ENCODE measurements at places on chromosomes 2 and 18.

DNA sequence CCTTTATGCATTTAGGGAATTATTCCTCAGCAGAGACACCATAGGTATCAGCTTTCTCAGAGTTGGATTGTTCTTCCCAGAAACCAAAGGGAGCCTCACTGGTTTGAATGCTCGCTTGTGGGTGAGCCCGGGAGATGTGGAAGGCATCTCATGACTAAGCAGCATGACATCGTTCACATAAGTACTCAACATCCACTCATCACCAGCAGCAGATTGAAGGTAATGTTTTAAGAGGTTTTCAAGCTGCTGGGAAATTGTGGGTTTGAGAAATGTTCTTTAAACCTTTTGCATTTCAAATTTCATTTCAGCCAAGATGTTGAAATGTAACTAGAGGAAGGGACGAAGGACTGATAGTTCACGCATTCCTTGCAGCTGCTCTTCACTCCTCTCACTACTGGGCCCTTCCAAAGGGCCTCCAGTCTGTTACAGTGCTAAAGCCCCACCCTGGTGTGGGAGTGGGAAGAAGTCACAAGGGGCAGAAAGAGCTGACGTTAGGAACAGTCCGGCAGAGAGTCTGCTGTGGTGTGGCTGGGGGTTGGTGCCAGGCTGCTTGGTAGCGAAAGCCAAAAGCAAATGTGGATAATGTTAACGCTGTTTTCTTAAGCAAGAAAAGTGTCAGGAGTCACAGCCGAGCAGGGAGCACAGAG lies 324.5 kb upstream of the EPHA4 start:
- DNase-seq: no peak

GRCh38 chr2:157068237-157068636 lies 189.3 kb upstream of the GALNT5 start:
- DNase-seq: no peak

GRCh38 chr18:60639836-60640235 lies 267.3 kb upstream of the MC4R start:
- DNase-seq: no peak

DNA sequence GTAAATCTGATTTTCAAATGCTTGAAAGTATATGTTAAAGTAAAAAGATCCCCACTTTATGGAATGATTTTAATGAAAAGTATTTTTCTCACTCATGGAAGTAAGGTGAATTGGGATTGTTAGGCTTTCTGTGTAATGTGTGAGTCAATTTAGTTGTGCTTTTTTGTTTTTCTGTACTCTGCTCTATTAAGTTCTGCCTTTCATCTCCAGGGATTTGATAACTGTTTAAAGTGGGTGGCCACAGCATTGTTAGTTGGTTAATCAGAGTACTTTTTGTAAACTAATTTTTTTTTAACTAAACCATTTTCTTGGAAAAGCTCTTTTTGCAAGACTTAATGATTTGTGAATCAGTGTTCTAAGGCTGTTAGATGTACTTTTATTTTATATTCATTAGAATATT lies 76.8 kb downstream of the ABI2 start:
- no peak for DNase-seq

- DNase-seq: no peak
Measured at GRCh38 chr2:240233885-240234502, 93.5 kb upstream of the OTOS start.

GRCh38 chr2:120029672-120030640 lies 17.1 kb downstream of the EPB41L5 start:
- DNase-seq: no peak

DNA sequence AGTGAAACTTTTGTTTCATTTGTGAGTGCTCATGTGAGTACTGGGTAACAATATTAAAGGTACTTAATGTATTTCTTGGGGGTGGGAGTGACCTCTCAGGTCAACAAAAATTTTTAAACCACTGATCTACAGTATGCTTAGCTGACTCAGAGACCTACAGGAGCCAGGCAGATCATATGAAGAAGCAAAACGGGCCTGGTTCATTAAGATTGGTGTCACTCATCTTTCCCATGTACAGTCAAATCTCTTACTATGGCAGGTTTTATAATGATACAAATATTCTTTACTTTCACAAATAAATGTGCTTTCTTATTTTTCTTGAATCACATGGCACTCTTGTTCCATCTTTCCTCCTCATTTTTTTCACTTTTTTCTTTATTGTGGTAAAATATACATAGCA lies 7.7 kb upstream of the TMSB10 start:
- DNase-seq: no peak

DNA sequence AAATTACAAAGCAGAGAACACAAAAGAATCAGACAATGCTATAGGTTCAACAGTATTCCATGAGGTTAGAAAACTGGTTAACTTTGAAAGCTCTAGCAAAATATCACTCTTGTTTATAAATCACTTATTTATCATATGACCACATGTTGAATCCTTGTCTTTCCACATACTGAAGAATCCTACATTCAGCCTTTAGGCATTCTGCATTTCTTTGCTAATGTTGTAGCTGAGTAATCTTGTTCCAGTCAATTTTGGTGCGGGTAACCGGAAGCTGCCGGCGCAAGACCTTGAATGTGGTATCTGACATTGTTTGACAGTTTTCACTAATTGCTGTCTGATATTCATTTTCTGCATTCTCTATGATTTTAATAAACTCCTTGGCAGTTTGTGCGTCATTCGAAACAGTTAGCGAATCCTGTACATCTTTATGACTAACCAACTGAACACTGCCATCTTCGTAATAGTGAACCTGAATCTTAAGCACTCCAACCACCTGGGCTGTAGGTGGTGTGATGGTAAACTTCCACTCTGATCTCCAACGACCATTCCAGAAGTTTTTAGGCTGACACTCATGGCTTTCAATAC lies 154.1 kb downstream of the BAZ2B start:
- DNase-seq: no peak

- no peak for DNase-seq
Measured at GRCh38 chr2:20229322-20230113, 4.6 kb upstream of the SDC1 start.

DNA sequence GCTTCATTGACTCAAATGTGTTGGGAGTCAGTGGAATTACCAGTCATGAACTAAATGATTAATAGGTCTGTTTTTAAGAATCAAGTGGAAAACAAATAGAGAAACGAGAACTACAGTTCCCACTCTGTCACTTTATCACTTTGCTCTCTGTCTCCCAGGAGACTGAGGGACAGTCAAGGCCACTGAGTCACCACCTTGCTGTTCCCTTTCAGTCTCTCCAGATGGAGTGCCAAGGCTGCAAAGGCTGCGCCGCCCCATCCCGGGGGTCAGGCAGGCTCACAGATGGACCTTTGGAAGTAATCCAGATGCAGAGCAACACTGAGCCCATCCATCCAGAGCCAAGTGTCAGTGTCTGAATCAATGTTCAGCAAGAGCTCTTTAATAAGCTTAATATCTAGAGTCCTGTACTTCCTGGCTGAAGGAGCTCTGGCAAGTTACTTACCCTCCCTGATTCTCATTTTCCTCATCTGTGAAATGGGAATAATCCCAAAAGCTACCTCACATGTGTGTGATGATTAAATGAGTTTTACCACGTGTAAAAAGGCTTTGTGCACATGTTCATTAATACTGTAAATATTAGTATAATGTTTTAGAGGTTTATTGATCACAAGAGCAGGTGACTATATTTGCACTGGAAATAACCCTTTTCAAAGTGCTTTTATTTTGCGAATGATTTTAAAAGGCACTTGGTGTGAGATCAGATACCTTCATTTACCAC lies 43.0 kb upstream of the EFEMP1 start:
- DNase-seq: no peak

- DNase-seq: no peak
Measured at GRCh38 chr2:238742066-238742465, 105.8 kb upstream of the TWIST2 start.

DNA sequence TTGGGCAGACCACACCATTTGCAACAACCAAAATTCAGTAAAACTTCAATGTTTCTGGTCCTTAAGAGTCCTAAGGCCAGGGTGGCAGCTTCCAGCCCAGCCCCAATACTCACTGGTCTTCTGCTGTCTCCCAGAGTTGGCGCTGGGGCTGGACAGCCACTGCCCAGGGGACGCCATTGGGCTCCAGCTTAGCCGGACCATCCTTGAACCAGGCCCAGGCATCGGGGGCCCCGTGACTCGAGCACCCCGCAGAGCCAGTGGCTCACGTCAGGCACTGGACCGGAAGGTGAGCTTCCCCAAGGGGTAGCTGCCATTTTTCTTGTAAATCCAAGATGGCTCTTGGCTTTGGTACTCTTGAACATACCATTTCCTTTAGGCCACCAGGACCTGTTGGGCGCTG lies 21.8 kb downstream of the SNED1 start:
- no peak for DNase-seq

DNA sequence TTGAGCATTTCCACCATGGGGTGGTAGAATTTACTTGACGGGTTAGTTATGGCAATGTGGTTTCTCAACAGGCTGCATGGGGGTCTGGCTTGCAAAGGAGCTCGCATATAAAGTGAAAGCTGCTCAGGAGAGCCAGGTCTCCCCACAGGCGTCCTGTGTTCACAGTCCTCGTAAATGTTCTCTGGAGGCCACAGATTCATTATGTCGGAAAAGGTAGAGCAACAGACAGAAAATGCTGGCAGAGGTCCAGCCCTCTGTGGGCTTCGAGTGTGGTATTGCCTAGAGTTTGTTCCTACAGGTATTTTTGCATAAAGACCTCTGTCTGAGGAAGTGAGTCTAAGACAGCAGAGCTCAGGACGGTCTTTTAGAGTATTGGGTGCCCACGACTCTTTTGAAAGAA lies 96.4 kb downstream of the CDCA7 start:
- peak; percentile 7 for DNase-seq

GRCh38 chr2:217660423-217660822 lies 342.4 kb downstream of the TNS1 start:
- DNase-seq: no peak

- no peak for DNase-seq
Measured at GRCh38 chr2:215417400-215417951, 18.4 kb downstream of the FN1 start.

GRCh38 chr2:71419976-71420375 lies 33.4 kb upstream of the DYSF start:
- no peak for DNase-seq

- no peak for DNase-seq
Measured at GRCh38 chr2:23456881-23457760, 72.1 kb downstream of the KLHL29 start.

DNA sequence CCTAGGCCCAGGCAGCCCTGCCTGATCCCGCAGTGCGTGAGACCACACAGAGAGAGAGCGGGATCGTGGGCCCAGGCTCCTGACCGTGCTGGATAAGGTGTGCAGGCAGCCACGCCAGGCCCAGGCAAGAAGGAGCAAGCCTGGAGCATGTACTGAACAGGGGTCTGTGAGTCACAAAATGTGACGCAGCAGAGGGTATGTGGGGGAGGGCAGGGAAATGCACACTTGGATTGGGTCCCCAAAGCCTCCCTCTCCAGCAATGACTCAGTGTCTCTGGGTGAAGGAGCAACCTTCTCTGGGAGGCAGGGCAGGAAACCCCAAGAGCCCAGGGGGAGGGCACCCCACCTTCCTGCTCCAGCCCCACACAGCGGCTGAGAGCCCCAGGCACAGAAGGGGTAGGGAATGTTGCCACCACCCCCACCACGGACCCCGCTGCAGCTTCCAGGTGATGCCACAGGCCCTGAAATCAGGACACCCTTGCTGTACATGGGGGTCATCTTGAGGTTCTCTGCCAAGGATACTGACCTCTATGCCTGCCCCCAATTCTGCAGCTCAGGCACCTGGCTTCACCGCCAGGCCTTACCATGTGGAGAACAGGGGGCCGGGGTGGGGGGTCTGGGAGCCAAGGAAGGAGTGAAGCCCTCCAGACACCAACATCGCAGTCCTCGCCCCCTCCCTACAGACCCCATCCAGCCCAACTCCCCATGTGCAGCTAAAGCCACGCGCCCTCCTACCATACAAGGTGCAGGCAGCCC lies 1.3 kb upstream of the GPC1 start:
- no peak for DNase-seq

GRCh38 chr2:110107092-110108079 lies 8.2 kb downstream of the MALL start:
- no peak for DNase-seq

DNA sequence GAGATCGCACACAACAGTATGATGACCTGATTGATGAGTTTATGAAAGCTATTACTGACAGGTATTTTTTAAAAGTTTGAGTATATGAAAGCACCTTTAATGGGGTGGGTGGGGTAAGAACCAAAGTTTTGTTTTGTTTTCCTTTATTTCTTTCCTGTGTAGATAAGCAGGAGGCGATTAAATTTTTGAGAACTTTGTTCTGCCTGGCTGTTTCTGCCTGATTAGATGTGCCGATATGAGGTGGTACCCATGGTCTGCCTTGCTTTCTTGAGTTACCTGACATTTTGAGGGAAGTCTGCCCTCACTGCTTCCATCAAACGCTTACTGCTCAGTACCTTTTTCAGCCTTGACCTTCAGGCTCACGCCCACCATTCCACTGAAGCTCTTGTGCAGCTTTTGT lies 39.2 kb downstream of the ME2 start:
- DNase-seq: no peak

- DNase-seq: no peak
Measured at GRCh38 chr18:54440292-54440691, 82.6 kb downstream of the C18orf54 start.

DNA sequence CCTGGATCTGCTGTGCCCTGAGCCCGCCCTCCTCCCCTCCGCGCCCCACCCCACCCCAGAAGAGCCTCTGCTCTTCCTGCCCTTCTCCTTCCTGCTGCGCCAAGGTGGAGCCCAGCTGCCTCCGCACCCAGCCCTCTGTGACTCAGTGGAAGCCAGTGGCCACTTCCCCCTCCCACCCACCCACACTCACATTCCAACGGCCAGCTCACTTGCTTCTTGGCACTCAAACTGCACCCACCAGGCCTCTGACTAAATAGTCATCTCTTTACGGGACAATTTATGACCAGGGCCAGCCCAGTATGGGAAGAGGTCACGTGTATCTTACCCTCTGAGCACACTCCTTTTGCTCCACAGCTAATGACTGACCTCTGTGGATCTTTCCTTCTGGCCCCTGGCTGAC lies 150.4 kb upstream of the SLC1A4 start:
- DNase-seq: no peak

- DNase-seq: no peak
Measured at GRCh38 chr18:76524900-76525698, 30.1 kb upstream of the ZNF516 start.

DNA sequence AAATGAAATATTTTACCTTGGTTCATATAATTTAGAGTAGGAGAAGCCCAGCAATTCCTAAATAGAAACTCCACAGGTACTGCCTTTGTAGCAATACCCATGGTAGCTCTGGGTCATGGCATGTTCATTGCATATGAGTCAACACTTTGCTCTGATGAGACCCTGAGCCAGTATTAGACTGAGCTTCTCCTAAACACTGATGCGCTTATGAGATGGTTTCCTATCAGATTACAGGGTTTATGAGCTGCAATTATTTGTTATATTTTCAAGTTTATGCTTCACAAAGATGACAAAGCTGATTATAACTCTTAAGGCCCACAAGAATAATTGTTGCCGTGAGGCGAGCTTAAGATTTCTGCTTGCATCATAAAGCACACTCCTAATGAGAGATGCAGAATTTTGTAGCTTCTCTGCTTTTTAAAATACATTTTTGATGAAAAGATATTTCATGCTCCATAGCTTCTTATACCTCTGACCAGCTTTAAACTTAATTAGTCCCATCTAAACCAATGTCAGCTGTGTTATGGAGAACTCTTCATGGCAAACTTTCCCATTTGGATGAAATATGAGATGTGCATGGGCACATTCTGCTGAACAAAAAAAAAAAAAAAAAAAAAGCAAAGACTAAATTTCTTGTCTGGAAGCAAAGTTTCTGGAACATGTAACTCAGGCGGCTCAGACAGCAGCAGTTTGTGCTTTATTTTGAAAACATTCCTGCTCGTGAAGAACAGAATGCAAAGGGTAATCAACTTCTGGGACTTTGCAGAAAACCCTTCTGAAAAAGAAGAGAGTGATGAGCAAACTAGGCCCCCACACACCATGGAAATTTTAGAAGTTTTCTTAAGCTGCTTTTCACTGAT lies 162.6 kb downstream of the KCNE4 start:
- DNase-seq: no peak

All from stimulated activated CD8-positive, alpha-beta memory T cell treated with anti-CD3 and anti-CD28 coated beads, Interleukin-4, amount 100 ng/mL, for 1 hour (primary cell).